ENCODE measurements at places on chromosomes 1 and 21.

DNA sequence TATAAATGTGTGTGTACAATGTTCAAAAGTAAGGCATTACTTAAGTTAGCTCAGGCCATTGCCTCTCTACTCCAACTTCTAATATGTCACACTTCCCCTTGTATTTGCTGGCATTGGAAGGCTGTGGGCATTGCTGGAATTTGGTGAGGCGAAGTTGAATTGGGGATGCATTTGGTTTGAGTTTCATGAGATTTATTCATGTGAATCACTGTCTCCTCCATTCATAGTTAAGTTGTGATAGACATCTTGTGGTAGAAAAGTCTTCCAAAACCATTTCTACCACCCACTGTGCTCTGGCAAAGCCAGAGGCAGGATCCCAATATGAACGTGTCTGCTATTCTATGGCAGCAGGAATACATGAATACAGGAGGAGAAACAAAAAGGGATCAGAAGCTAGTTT, 397.8 kb upstream of the USP24 start:
- DNase-seq: no peak

- DNase-seq: no peak
Observed at GRCh38 chr21:23021481-23021880, 2023.3 kb downstream of the NCAM2 start.

- DNase-seq: peak; percentile 55
Observed at GRCh38 chr1:22930240-22930912, 42.3 kb downstream of the LACTBL1 start.

- DNase-seq: no peak
Observed at GRCh38 chr21:29378832-29379231, 80.1 kb downstream of the BACH1 start.

DNA sequence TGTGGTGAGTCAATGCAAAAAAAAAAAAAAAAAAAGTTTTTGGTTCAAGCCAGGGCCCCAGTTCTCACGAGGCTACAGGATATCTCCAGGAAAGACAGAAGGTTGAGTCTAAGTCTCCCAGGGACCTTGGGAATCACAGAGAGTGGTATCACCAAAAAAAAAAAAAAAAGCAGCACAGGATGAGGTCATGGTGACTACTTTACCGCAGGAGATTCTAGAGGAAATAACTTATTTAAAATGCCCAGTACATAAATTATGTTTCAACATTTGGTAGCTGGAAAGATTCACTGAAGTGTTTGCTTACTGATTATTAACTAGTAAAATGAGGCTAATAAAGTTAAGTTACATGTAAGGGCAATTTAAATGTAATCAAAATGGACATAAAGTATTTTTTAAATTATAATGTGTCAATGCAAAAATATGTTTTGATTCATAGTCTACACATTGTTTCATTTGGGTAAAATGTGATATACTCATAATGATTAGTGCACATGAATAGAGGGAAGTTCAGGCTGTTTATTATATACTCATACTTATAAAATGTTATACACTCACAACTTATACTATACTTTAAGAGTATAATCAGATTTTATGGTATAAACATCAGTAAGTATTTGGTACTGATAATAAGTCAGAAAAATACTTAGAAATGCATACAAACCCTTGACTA, 84.1 kb downstream of the PLPPR5 start:
- no peak for DNase-seq

DNA sequence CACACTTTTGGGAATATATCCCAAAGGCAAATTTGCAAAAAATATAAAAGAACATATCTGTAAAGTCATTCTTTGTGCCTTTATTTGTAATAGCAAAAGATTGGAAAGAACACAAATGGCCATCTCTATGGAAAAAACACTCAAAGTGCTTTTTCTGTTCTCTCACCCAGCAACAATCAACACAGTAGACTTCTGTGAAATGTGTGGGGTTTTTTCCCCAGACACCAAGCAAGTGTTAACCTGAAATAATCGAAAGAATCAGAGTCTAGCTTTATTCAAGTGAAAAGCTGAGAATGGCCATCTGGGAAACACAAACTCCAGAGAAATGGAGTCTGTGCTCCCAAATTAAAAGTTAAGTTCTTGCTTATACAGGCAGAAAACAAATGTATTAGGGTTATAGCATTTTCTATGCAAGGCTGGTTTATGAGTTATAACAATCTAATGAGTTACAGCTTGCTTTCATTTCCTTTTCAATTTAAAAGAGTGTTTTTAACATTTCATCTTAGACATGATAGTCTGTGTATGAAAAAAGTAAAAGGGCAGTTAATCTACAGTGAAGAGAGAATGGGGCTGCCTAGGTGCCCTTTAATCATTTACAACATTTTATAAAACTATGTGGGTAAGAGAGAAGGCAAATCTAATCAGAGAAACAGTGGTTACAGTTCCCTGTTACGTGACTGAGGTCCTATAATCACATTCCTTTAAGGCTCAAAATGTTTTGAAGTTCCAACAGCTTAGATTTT, 46.6 kb downstream of the SLC30A7 start:
- DNase-seq: no peak

- no peak for DNase-seq
Observed at GRCh38 chr1:230704830-230705229, 9.1 kb downstream of the AGT start.
